T-helper 1 cell treated with Interleukin-12 subunit alpha and Interleukin-12 subunit beta and Interleukin-4 antibody, amounts not matched to agents 30 ng/mL and 1 ng/mL, for 36 hours (primary cell): ENCODE measurements at places on chromosomes 7 and 10. TPM values are rescaled to one million over a fixed set of nuclear protein-coding genes. Genes with fewer than 3 reads are reported as not detected.

CYP17A1 gene
- total RNA-seq: not detected in 2 replicates

ANK3 gene
- 85.3 and 85.8 TPM in 2 replicates for total RNA-seq

MDFIC gene
- 75.2 and 81.9 TPM in 2 replicates for total RNA-seq

NHLRC2 gene
- total RNA-seq: 24.9 and 27.2 TPM in 2 replicates

IGFBP1 gene
- total RNA-seq: not detected in 2 replicates

TSPAN14 gene
- total RNA-seq: 178 and 181 TPM in 2 replicates

FEZF1 gene
- not detected in 2 replicates for total RNA-seq

BTBD16 gene
- total RNA-seq: not detected in 2 replicates

SUN3 gene
- total RNA-seq: not detected in 2 replicates

GPR146 gene
- total RNA-seq: 14.5 and 15.4 TPM in 2 replicates

NKX1-2 gene
- not detected in 2 replicates for total RNA-seq

CTAGE4 gene
- total RNA-seq: 0.49 and 1.0 TPM in 2 replicates

ING3 gene
- 24.6 and 28.1 TPM in 2 replicates for total RNA-seq

VPS37D gene
- total RNA-seq: 0.15 and 0.27 TPM in 2 replicates

SRGN gene
- 294 and 300 TPM in 2 replicates for total RNA-seq

NPSR1 gene
- total RNA-seq: not detected in 2 replicates

ARHGEF5 gene
- total RNA-seq: 9.8 and 11.0 TPM in 2 replicates
